NCI-H2227 treated with DMSO at 0.1 percent for 48 hours (cell line): ENCODE measurements at places on chromosomes 2 and 18.

DNA sequence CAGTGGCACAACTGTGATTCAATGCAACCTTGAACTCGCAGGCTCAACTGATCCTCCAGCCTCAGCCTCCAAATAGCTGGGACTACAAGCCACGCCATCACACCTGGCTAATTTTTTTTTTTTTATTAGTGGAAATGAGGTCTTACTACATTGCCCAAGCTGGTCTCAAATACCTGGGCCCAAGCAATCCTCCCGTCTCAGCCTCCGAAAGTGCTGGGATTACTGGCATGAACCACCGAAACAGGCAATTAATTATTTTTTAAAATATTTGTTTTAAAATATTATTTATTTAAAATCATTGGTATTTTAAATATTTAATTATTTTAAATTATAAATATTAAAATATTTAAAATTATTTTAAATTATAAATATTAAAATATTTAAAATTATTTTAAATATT lies 24.5 kb downstream of the SRBD1 start:
- DNase-seq: no peak

GRCh38 chr2:74682501-74682900 lies 28.5 kb downstream of the SEMA4F start:
- DNase-seq: no peak

- DNase-seq: peak; percentile 48
These were observed 1.1 kb upstream of the SPAST start for GRCh38 chr2:32061973-32062861.

GRCh38 chr18:55778788-55779690 lies 191.0 kb upstream of the TCF4 start:
- peak; percentile 30 for DNase-seq

DNA sequence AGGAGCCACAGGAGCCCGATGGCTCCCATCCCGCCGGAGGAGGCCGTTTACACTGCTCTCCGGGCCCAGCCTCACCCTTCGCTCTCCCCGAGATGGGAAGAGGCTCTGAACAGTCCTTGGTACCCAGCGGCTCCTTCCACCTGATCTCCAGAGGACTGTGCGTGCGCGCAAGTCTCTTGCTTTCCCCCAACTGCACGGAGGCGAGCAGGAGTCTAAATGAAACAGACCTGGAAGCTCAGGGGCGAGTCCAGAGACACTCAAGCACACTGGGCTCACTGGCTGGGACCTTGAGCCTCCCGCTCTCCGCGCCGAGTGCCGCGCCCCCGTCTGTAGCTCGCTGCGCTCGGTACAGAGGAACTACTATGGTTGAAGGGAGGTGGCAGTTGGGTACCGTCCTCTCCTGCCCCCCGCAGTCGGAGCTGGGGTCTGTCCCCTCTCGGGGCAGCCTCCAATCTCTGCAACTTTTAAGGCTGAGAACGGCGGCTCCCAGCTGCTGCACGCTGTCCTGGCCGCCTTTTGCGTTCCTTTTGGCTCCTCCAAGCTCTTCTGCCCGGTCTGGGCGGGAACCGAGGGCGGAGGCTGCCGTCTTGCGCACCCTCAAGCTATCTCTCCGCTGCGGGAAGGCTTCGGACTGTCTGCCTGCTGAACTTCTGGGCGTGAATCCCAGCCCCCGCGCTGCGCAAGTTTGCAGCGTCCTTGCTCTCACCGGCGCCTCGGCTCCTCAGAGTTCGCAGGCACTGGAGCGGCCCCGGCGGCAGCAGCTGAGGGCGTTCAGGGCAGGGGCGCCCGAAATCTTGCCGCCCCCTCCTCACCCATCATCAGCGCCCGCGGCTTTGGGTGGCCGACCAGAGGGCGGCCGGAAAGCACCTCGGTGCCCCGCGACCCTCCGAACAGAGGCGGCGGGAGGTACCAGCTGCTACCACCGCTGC lies 491 bp downstream of the ALK start:
- no peak for DNase-seq

DNA sequence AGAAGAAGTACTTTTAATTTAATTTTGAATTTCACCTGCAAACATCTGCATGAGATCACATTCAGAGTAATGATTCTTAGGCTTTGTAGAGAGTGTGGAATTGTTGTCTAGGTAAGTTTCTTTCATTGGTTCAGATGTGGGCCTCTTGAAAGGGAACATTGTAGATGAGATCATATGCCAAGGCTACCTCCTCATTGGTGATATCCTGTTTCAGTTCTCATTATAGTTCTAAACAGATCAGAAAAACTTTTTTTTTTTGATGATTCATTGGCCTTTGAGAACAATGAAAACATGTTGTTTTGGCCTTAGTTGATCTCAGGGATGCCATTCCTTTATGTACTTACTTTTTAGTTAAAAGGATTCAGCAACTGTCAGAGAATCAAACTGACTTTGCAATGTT lies 44.5 kb downstream of the EML6 start:
- DNase-seq: no peak

GRCh38 chr2:200296118-200296517 lies 10.4 kb upstream of the SPATS2L start:
- no peak for DNase-seq

DNA sequence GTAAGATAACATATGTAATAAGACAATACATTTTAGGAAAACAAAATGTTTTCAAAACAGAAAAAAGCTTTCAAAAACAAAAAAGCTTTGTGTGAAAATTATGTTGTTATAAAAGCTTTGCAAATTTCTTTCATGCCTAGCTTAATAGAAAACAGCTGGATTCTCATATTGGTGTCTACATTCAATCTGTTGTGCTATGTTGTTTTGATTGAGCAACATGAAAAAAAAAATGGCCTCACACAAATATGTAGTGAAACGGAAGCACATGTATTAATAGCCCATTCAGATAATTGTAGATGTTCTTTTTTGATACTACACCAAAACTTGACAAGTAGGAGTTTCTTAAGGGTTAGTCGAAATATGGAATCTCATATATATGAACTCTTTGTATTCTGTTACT lies 197.5 kb downstream of the ZEB2 start:
- no peak for DNase-seq

- no peak for DNase-seq
These were observed 54.7 kb upstream of the MGAT5 start for GRCh38 chr2:134199123-134199522.

GRCh38 chr2:182038576-182038975 lies 52.9 kb downstream of the PPP1R1C start:
- DNase-seq: no peak

DNA sequence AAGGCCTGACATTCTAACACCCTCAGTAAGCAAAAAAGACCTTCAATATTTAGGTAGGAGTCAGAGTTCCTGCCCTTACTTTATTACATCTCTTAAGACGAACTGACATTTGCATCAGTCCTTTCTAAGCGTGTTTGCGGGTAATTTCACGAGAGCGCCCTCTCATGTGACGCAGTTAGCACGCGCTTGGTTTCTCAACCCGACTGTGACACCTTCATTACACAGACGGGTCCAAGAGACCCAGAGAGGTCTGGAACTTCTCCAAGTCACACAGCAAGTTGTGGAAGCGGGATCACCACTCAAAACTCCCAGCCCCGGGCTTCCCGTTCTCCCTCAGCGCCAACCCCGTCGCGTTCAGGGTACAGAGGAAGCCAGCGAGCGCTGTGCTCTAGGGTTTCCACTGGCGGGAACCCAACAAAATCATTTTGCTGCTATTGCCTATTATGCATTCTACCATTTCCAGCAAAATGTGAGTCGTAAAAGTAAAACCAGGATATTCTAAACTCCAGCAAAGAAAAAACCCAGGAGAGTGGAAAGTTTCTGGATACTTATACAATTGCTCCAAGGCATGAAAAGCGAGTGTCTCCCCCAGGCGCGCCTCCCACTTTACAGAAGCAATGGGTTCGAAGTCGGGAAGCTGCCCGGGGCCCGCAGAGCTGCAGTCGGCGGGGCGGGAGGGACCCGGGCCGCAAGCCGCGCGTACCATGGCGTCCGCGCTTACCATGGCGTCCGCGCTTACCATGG lies 601 bp downstream of the ENOSF1 start:
- peak; percentile 46 for DNase-seq

- peak; percentile 75 for DNase-seq
These were observed 20.0 kb upstream of the MTCL1 start for GRCh38 chr18:8685141-8685913.

GRCh38 chr2:196318517-196319377 lies 147.4 kb upstream of the STK17B start:
- DNase-seq: no peak

GRCh38 chr2:31219131-31219969 lies 2.0 kb upstream of the CAPN14 start:
- DNase-seq: no peak

- peak; percentile 79 for DNase-seq
These were observed 1.3 kb upstream of the ZNF516 start for GRCh38 chr18:76496194-76496890.

GRCh38 chr18:41378598-41378997 lies 576.4 kb upstream of the PIK3C3 start:
- DNase-seq: peak; percentile 59

DNA sequence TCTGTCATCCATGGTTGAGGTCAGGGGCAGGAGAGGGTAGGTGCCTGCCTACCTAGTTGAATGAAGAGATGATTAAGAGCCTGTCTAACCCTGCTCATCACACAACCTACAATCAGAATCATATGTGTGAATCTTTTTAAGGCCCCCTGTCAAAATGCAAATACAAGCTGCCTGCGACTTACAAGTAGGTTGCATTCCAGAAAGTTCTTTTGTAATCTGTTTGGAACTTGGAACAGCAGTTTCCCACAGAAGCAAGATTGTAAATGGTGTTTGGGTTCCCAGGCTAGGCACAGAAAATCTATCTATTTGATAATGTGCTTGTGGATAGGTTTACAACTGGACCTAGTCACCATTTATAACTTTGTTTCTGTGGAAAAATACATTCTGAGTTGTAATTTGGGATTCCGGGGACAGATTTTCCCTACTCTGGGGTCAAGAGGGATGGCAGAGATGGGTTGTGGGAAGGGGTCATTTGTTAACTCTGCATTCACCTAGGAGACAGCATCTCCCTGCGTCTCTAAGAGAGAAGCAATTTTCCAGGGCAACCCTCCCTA lies 4.4 kb downstream of the LIPG start:
- no peak for DNase-seq

- no peak for DNase-seq
These were observed 57.8 kb upstream of the ID2 start for GRCh38 chr2:8623958-8624591.

GRCh38 chr2:65070172-65070830 lies 14.1 kb downstream of the CEP68 start:
- DNase-seq: no peak

GRCh38 chr2:151053661-151053990 lies 208.0 kb downstream of the RBM43 start:
- DNase-seq: no peak

DNA sequence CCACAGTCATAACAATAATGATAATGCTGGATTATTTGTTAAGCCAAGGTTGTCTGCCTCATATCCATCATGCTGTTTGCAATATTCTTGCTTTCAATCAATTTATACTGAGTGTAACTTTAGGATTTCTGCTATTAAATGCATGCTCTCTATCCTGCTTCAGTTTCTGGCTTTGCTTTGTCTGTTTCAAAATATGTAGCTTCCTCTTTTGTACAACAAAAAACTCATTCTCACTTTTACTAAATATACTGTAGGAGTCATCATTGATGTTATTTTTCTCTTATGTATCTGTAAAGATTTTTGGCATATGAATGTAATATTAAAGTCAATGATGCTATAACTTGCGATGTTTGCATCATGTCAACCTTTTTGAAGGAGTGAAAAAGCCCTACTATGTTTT lies 149.3 kb downstream of the GPD2 start:
- no peak for DNase-seq

GRCh38 chr2:30361751-30362394 lies 85.2 kb upstream of the LCLAT1 start:
- DNase-seq: no peak

DNA sequence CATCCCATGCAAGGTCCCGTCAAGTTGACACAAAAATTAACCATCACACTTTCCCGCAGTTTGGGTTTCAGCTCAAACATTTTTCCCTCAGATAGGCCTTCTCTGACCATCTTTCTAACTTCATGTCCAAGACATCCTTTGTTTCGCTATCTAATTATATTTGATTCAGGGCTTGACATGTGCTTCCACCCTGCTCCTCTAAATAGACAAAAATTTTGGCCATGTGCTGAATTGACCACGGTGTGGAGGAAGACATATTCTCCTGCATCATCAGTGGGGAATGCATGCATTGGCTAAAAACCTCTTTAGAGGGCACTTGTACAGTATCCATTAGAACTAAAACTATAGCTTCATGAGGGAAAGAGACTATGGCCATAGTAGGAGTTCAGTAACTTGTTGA lies 81.2 kb downstream of the PLCL1 start:
- no peak for DNase-seq

GRCh38 chr2:187050409-187050998 lies 201.5 kb upstream of the ZSWIM2 start:
- DNase-seq: no peak

GRCh38 chr2:192953116-192953515 lies 758.4 kb upstream of the TMEFF2 start:
- no peak for DNase-seq

DNA sequence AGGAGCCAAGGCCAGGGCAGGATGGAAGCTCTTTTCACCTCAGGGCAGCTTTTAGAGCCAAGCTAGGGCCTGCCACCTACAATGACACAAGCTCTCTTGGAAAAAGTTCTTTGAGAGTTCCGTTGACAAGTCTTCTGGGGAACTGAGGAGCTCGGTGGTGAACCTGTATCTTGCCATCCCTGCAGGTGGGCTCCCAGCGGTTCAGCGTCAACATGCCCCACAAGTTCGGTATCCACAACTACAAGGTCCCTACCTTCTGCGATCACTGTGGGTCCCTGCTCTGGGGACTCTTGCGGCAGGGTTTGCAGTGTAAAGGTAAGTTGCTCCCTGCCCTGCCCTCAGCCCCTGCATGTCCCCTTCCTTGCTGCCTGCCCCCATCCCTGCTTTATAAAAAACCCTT lies 312.8 kb upstream of the EPAS1 start:
- DNase-seq: no peak

GRCh38 chr2:225177098-225177497 lies 134.8 kb upstream of the DOCK10 start:
- no peak for DNase-seq

- DNase-seq: no peak
These were observed 1387.6 kb upstream of the ACVR2A start for GRCh38 chr2:146457221-146457620.

- DNase-seq: no peak
These were observed 38.0 kb downstream of the DNMT3A start for GRCh38 chr2:25303633-25304236.

DNA sequence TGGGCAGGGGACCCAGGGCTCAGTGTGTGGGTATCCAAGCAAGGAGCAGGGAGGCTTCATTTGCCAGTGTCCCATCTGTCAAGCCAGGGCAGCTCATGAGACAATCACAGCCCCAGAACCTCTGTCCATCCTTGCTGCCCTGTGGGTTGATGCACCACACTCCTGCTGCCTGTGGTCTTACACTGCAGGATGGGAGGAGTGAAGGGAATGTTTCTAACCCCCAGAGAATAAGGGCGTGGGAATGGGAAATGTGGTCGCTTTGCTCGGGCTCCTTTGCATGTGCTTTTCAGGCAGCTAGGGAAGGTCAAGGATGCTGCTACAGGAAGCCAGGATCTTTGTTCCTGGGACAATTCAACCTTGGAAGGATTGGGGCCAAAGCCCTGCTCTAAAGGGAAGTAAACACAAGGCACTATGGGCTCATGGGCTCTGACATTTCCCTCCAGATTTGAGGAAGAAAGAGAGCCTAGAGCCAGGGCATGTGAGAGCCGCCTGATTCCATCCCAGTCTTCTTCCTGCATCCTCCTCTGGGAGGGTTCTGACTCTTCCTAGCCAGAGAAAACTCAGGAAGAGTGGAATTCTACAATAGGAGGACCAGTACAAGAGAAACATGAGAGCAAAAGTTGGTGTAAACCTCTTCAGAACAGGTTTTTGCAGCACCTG lies 18.8 kb upstream of the MAP3K20 start:
- no peak for DNase-seq
